ENCODE measurements at places on chromosomes 7 and 10.

GRCh38 chr7:28784171-28784902 is 173.8 kb downstream of the TRIL start:
- DNase-seq, result no peak

- no peak for DNase-seq
These were observed 8.9 kb downstream of the SFTPD start for GRCh38 chr10:79939969-79940368.

DNA sequence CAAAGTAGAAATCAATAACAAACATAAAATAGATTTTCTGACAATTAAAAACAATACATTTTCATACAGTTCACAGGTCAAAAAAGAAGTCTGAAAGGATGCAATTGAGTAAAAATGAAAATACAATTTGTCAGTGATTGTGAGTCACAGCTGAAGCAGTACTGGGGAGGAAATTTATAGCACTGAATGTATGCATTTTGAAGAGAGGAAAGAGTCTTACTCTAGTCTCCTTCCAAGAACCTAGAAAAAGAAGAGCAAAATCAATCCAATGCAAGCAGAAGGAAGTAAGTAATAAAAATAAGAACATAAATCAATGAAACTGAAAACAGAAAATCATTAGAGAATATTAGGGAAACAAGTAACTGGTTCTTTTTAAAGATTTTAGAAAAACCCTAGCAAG is 507.2 kb upstream of the IGFBP3 start:
- DNase-seq, result no peak

DNA sequence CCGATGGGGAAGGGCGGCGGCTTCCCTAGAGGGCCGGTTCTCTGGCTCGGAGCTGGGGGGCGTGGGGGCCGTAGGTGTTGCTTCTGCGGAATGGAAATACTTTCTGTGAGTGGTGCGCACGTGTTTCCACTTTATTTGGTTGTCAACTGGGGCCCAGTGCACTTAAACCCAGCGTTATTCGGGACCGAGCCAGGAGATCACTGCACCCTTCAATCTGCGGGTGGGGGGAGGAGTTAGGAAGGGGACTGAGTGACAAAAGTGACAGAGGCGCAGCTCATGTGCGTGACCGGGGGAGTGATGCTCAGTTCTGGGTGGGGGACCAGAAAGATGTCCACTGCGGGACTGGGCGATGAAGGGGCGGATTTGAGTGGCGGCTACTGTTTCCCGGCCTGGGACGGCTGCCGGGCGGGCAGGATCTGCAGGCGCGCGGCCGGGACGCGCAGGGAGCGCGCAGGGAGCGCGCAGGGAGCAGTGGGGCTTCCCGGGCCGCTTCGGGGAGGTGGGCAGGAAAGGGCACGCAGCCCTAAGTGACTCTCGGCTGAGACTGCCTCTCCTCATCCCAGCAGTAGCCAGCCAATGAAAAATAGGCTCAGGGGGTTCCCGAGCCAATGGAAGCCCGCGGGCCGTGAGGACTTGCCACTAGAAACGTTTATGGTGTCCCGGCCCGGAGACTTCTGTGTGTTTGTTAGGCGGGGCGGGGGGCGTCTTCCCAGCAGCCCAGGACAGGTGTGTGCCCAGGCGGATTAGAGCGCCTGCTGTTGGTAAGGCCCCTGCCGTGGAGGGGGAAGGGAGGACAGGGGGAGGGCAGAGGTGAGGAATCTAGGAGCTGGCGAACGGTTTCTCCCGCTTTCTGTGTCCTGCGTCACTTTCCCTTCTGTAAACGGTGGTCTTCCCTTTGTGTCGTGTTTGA is 54.3 kb upstream of the KDM7A start:
- DNase-seq, result peak; percentile 44

DNA sequence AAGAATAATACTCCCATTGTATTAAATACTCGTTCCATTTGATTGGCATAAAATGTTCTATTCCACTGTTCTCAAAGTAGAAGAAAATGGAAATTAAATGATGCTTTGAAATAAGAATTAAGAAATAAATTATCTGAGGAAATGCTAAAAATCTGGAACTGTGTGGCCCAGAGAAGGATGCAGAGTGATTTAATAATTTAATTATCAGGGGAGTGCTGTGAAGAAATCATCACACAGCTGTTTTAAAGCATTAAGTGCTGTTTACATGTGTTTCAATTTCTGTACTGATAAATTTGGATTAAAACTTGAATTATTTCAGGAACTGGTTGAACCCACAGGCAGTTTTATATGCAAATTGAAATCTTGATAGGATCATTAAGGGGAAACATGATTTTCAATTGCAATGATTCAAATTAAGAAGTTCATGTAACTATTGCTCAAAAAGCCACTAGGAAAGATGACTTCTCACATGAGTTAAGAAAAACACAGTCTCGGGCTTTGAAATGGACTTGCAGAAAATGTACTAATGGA is 56.3 kb downstream of the COL28A1 start:
- DNase-seq, result no peak

DNA sequence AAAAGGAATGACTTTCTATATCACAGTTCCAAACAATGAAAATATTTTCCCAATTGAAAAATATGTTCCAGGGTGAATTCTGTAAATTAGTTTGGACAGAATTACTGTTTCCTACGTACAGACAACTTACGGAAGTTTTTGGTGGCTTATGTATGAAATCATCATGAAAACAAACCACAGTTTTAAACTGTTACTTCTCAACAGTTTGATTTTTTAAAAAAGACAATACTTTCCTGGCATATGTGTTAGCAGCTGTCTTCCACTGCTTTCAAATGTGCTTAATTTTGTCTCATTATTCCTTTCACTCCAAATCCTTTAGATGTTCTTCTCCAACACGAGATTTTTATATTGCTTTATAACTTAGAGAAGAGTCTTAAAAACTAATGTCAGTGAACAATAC is 56.2 kb downstream of the SEMA3A start:
- DNase-seq, result no peak

GRCh38 chr10:76868098-76868977 is 769.3 kb downstream of the KCNMA1 start:
- DNase-seq, result no peak

DNA sequence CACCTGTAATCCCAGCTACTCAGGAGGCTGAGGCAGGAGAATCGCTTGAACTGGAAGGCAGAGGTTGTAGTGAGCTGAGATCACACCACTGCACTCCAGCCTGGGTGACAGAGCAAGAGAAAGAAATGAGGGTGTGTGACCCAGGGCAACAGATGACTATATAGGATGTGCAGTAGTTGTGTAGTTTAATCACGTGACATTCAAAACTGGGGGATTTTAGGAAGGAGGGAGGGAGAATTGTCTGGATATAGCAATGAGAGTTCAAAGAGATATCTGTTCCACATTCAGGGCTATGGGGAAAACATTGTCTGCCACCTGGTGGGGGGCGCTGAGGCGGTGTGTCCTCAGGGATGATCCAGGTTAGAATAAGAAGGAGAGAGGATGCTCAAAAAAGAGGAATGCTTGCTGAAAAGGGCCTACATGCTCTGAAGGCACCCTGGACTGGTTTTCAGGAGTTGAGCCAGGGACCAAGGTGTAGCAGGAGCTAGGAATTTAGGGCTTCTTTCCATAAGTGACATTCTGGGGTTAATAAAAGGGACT is 7.8 kb upstream of the ZYX start:
- no peak for DNase-seq

DNA sequence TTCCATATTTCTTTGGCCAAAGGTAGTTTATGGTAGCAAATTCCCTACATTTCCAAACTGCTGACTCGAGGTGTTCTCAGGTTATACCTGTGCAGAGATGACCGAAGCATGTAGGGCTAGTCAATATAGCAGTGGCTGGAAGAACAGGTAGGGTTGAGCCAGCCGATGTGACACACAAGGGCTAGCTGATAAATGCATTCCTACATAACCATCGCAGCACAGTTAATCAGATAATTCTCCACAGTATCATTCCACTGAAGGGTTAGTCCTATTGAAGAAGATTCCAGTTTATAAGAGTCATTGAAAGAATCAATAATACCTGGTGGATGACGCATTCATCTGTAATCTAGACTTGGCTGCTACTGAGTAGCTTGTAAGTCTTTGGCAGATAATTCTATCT is 220.0 kb downstream of the KIF20B start:
- DNase-seq, result no peak

GRCh38 chr10:21969326-21970287 is 33.9 kb downstream of the DNAJC1 start:
- no peak for DNase-seq

- DNase-seq, result no peak
These were observed 61.1 kb downstream of the PWWP2B start for GRCh38 chr10:132458071-132458585.

DNA sequence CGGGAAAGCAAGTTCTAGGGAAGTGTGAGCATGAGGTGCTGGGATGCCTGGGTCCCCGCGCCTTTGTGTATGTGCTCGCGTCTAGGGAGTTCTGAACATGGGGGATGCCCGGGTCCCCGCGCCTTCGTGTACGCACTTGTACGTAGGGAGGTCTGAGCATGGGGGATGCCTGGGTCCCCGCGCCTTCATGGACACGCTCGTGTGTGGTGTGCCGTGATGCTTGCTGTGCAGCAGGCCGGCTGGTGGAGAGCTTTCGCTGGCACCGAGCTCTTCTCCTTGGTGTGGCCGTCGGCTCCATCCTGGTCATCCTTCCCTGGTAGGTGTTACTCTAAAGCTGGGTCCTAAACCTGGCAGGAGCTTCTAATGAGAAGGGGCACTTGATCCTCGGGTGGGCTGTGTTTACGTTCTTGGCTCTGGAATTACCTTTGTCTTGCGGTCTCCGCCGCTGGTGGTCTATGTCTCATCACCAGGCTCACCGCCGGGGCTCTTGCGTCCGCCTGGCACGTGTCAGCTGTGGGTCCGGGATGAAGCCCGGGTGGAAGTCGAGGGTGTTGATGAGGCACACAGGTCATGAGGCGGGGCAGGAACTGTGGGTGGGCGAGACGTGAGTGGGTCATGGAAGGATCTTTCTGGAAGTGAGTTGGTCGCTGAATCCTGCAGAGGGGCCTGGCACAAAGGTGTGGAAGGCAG is 63.5 kb downstream of the DNAJB6 start:
- no peak for DNase-seq

DNA sequence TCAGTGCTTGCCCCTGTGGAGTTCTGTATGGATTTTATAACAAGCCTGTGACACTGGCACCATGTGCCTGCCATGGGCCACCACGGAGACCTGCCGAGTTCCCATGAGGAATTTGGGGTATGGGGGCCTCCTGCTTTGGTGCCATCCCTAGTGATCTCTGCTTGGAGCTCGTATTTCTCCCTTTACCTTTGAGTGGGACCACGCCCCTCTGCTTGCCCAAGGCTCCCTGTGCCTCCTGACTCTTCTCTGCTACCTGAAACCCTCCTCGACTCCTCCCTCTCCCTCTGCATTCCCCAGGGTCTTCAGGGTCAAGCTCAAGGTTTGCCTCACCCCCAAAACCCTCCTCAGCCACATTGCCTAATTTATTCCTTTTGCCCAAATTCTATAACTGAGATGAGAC is 225.0 kb downstream of the BUB3 start:
- no peak for DNase-seq

- DNase-seq, result no peak
These were observed 28.6 kb upstream of the PROSER2 start for GRCh38 chr10:11794566-11794965.

GRCh38 chr7:134938141-134938540 is 48.2 kb upstream of the AGBL3 start:
- DNase-seq, result no peak

- no peak for DNase-seq
These were observed 58.3 kb upstream of the SHH start for GRCh38 chr7:155870334-155871180.

DNA sequence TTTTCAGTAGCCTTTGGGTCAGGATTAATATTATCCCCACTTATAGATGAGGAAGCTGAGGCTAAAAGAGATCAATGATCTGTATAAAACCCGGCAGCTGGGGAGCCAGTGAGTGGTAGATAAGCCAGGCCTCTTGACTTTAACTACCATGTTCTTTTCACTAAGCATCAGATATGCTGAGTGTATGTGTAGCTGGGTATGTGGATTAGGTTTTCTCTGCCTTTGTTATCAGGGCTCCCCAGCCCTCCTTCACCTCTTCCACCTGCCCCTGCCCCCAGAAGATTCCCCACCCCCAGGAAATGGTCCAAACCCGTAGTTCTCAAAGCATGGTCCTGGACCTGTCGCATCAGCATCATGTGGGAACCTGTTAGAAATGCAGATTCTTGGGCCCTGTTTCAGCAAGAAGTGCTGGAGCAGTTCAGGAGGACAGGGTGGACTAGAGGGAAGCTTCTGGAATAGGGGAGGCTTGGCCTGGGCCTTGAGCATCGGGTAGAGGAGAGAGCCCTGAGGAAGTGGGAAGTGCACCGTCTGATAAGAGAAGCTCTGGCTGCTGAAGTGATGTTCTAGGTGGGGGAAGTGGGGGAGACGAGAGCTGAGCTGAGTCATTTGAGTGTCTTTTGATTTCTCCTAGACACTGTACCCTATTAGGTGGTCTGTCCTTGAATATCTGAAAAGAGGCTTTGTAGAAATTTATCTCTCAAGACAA is 101.3 kb downstream of the HIF1AN start:
- no peak for DNase-seq

DNA sequence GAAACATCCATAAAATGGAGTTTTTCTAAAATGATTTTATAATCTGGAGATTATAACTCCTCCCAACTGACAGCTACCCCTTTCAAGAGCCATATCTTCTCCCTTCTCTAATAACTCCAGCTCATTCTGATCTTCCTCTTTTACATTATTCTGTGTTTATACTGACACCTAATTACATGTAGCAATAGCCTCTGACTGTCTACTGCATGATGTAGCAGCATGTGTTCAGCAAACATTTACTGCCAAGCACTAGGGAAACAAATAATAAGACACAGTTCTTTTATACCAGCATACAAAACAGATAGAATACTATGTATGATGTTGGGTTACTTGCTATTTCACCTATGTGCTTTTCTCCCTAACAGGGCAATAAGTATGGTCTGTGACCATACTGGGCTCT is 20.7 kb downstream of the RBM28 start:
- DNase-seq, result no peak

GRCh38 chr10:112126901-112127300 is 56.7 kb downstream of the GPAM start:
- no peak for DNase-seq

- no peak for DNase-seq
These were observed 117.9 kb upstream of the EEPD1 start for GRCh38 chr7:36035186-36035585.

GRCh38 chr7:156886020-156886795 is 6.8 kb downstream of the LMBR1 start:
- DNase-seq, result no peak

DNA sequence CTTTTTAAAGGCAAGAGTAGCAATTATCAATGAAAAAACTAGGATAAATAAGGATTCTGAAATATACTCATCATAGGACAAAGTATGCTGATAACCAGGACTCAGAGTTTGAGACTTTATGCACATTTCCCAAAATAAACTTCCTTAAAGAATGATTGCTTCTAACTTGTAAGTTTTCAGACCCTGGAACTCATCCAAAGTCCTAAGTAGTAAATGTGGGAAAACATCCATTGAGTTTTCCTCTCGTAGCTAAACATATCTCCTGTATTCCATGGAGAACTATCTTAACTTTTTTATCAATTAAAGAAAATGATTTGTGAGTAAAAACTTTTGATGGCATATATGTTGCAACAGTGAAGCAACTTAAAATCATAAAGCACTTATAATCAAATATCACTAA is 285.2 kb upstream of the KLF6 start:
- no peak for DNase-seq

All from CD4-positive, alpha-beta T cell treated with Interferon alpha-2 for 1 hour (primary cell).